Neural crest cell (in vitro differentiated cells): ENCODE measurements at places on chromosomes 16 and 17.

DNA sequence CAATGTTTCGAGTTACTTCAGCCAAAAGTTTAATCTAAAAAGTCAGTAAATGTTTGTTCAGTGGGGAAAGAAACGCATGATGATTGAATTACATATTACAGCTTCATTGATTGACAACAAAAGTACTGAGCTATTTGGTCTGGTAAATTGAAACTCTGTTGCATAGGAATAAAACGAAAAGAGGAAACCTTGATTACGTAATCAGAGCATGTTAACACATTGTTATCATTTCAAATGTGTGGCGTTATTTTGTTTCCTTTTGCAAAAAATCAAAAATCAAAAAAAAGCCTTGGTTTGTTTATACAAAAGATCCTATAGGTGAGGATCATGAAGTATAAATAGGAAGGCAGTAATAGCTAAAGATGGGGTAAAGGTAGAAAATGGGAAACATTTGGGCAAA, 19.5 kb upstream of the CA10 start:
- no peak for DNase-seq

GRCh38 chr17:79028496-79029326, 4.7 kb downstream of the C1QTNF1 start:
- no peak for DNase-seq

- no peak for DNase-seq
Measured at GRCh38 chr17:53406907-53407306, 415.8 kb upstream of the KIF2B start.

- no peak for DNase-seq
Measured at GRCh38 chr17:40190197-40191021, 13.1 kb downstream of the RAPGEFL1 start.

GRCh38 chr17:36085765-36086164, 4.2 kb downstream of the CCL3 start:
- DNase-seq = no peak

- DNase-seq = no peak
Measured at GRCh38 chr17:38916771-38917170, 8.6 kb upstream of the LASP1NB start.
